ENCODE measurements at places on chromosomes 13 and 19. TPM values are rescaled to one million over a fixed set of nuclear protein-coding genes. Genes with fewer than 3 reads are reported as not detected.

ATP4A gene
- polyA plus RNA-seq: not detected

FREM2 gene
- not detected for polyA plus RNA-seq

TNFSF9 gene
- 0.16 TPM for polyA plus RNA-seq

ZSWIM9 gene
- polyA plus RNA-seq: 0.83 TPM

ODAD3 gene
- 0.09 TPM for polyA plus RNA-seq

CYP4F2 gene
- polyA plus RNA-seq: not detected

RYR1 gene
- not detected for polyA plus RNA-seq

SIGLEC5 gene
- not detected for polyA plus RNA-seq

CYSLTR2 gene
- polyA plus RNA-seq: not detected

OVOL3 gene
- polyA plus RNA-seq: not detected

FOSB gene
- 1.7 TPM for polyA plus RNA-seq

TECR gene
- polyA plus RNA-seq: 70.2 TPM

CEACAM20 gene
- not detected for polyA plus RNA-seq

ZNF700 gene
- polyA plus RNA-seq: 8.4 TPM

LRRC63 gene
- polyA plus RNA-seq: not detected

ZBTB32 gene
- not detected for polyA plus RNA-seq

GIPC3 gene
- polyA plus RNA-seq: 0.30 TPM

DIRAS1 gene
- polyA plus RNA-seq: 12.5 TPM

ANKRD10 gene
- 85.8 TPM for polyA plus RNA-seq

C13orf42 gene
- not detected for polyA plus RNA-seq
